Activated CD4-positive, alpha-beta T cell treated with anti-CD3 and anti-CD28 coated beads for 36 hours (primary cell): ENCODE measurements at places on chromosomes 11 and 22. TPM values are rescaled to one million over a fixed set of nuclear protein-coding genes. Genes with fewer than 3 reads are reported as not detected.

Gene ENTHD1
- total RNA-seq = 0.59 TPM

Gene PHETA2
- 2.3 TPM for total RNA-seq

Gene CPT1A
- total RNA-seq = 23.3 TPM

Gene GTSE1
- 39.9 TPM for total RNA-seq

Gene VWCE
- 5.2 TPM for total RNA-seq

Gene RBM7
- 72.3 TPM for total RNA-seq

Gene CCDC87
- 0.14 TPM for total RNA-seq

Gene NLRP14
- 0.21 TPM for total RNA-seq

Gene BDNF
- not detected for total RNA-seq

Gene OR8D1
- not detected for total RNA-seq

Gene RPUSD4
- 33.9 TPM for total RNA-seq

Gene COX8A
- total RNA-seq = 454 TPM

Gene RGL4
- 13.5 TPM for total RNA-seq

Gene BTG4
- not detected for total RNA-seq

Gene CEP126
- 1.3 TPM for total RNA-seq

Gene DAGLA
- 0.14 TPM for total RNA-seq

Gene OPCML
- not detected for total RNA-seq

Gene APOL4
- 0.16 TPM for total RNA-seq

Gene TRPM5
- not detected for total RNA-seq

Gene MIOX
- total RNA-seq = 0.32 TPM

Gene CCDC73
- total RNA-seq = not detected

Gene BAIAP2L2
- 0.71 TPM for total RNA-seq

Gene GDPD4
- not detected for total RNA-seq

Gene IL18
- not detected for total RNA-seq

Gene SYT7
- 0.04 TPM for total RNA-seq

Gene OMP
- not detected for total RNA-seq

Gene ROM1
- 1.5 TPM for total RNA-seq

Gene CARD16
- 13.9 TPM for total RNA-seq

Gene FEN1
- total RNA-seq = 70.0 TPM

Gene SYT9
- total RNA-seq = not detected

Gene SERHL2
- total RNA-seq = 0.78 TPM

Gene ADM
- 11.7 TPM for total RNA-seq

Gene FXYD2
- total RNA-seq = 1.1 TPM

Gene RAC2
- total RNA-seq = 930 TPM

Gene KRTAP5-7
- not detected for total RNA-seq
